ENCODE measurements at places on chromosomes 7 and 10. TPM values are rescaled to one million over a fixed set of nuclear protein-coding genes. Genes with fewer than 3 reads are reported as not detected.

GRCh38 chr10:95792874-95793285 is 36.9 kb downstream of the ENTPD1 start:
- DNase-seq, result no peak

DNA sequence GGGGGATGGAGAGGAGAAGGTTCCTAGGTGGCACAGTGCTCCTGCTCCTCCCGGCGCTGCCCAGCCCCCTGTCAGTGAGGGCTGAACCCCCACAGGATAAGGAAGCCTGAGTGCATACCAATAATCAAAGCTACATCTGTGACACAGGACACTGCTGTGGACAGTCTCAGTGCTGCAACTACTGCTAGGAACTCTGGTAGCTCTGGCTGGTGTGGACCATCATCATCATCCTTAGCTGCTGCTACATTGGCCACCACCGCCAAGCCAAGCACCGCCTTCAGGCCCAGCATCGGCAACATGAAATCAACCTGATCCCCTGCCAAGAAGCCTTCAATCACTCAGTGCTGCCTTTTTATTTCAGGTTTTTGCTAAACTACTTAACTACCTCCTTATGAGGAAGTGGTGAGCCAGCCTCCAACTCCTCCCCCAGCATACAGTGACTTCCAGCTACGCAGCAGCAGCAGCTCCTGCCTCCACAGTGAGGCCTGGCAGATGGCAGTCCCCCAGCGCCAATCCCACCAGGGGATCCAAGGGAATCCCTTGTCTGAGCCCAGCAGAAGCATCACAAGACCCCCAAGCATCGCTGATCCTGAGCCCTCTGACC is 32.1 kb upstream of the SLC26A4 start:
- DNase-seq, result no peak

- no peak for DNase-seq
Observed at GRCh38 chr7:30446266-30446665, 32.3 kb downstream of the NOD1 start.

KLLN gene
- 0.54 TPM for total RNA-seq

All from T-cell (primary cell).